Stimulated activated CD8-positive, alpha-beta memory T cell treated with anti-CD3 and anti-CD28 coated beads, Interleukin-2, amount 100 ng/mL, for 48 hours (primary cell): ENCODE measurements at places on chromosomes 7 and 10.

DNA sequence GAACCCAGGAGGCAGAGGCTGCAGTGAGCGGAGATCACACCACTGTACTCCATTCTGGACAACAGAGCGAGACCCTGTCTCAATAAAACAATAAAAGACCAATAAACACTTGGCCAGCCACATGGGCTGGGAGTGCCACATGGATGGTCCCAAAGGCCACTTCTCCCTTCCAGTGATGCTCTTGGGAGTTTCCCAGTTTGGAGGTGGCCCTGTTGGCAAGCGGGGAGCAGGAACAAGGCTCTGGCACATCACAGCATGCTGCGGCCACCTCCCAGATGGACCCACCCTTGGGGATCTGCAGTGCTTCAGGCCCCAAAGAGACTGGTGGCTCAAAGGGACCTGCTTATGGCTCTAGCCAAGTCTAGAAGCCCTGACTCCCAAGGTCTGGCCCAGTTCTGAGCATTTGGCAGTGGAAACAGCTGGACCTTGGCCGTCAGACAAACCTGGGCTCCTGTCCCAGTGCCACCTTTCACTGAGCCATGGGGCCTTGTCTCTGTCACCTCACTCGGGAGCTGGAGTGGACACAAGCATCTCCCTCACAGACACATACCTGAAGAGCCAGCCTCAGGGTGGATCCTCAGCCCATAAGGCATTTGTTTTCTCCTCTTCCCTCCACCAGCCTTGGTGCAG lies 91.7 kb downstream of the COL13A1 start:
- DNase-seq, result no peak

GRCh38 chr10:19133992-19134391 lies 85.4 kb downstream of the MALRD1 start:
- no peak for DNase-seq

- no peak for DNase-seq
These were observed 7.7 kb downstream of the ASB10 start for GRCh38 chr7:151179287-151179860.

DNA sequence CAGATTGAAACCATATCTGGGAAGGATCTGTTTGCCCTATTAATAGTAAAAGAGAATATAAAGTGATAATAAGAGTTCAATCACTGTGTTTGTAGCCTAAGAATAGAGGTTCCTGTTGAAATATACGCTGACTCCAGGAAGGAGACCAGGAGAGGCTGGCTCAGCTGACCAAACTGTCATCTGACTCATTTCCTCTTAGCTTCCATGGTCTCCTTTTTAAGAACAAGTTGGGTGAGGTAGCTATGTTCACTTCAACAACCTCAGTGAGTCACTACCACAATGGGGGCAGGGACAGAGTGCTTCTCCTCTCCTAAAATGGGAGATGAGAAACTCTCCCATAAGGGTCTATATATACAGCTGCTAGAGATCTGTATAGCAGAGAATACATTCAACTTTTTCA lies 543.3 kb downstream of the CALN1 start:
- no peak for DNase-seq

- peak; percentile 52 for DNase-seq
These were observed 73.4 kb downstream of the SHH start for GRCh38 chr7:155738652-155739537.

- DNase-seq, result no peak
These were observed 21.3 kb downstream of the TIAL1 start for GRCh38 chr10:119575506-119575905.

GRCh38 chr7:27520815-27521790 lies 141.6 kb downstream of the HIBADH start:
- no peak for DNase-seq

DNA sequence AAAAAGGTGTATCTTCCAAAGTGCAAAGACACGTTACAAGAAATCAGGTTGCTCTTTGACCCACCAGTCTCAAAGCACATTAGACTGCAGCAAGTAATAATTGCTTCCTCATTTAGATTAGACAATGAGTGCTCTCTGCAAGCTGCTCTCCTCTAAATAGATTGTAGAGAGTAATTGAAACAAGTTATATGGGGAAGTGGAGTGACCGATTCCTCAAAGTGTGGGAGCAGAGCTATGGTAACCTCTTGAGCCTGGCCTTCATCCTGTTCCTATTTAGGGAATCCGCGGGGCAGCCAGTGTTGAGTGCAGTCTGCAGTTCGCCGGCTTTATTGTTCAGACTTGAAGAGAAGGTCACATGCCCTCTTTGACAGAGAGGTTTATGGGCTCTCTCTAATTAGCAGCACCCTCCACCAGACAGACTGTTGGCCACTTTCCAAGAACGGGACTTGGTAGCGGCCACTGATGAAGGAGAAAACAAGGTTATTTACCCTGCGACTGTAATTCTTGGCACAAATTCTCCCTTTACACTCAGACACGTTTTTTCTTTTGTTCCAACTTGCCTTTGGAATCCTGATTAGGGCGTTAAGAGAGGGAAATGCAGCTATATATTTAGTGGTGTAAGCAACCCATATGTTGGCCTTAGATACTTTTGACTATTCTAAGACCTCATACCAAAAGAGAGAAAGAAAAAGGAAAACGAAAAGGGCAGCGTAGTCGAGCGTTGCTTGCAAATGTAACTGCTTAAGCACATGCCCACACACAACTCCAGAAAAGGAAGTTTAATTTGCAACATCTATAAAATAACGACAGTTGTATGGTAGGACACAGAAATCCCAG lies 107.5 kb downstream of the REEP3 start:
- no peak for DNase-seq

GRCh38 chr10:74854610-74855009 lies 28.2 kb downstream of the KAT6B start:
- DNase-seq, result no peak

GRCh38 chr7:31418928-31419327 lies 78.4 kb upstream of the NEUROD6 start:
- no peak for DNase-seq

- peak; percentile 27 for DNase-seq
These were observed 747 bp downstream of the GDI2 start for GRCh38 chr10:5812283-5813090.

DNA sequence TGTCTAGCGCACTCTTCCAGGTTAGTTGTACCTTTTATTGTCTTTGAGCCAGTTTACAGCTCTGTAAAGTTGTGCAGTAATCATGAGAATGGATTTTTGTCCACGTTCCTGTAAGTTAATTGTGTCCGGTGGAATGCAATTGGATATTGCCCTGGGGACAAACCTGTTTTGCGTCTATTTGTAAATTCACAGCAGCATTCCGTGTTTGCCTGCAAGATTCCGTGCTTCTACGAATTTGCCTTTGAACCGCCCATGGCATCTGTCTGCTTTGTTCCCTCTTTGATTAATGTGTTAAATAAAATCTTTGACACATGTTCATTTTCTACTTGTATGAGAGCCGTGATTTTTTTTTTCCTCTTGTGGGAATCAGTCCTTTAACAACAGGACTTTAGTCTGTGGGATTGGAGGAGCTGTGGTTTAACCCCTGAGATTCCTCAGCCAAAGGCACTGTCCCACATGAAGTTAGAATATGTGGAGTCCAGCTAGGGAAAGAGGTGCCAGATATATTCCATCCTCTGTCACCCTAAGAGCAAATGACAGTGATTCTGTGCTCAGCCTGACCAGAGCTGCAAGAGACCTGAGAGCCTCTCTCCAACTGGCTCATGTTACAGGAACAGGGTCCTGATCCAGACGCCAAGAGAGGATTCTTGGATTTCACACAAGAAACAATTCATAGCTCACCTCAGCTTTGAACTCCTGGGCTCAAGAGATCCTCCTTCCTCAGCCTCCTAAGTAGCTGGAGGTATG lies 126.3 kb downstream of the COL26A1 start:
- no peak for DNase-seq

DNA sequence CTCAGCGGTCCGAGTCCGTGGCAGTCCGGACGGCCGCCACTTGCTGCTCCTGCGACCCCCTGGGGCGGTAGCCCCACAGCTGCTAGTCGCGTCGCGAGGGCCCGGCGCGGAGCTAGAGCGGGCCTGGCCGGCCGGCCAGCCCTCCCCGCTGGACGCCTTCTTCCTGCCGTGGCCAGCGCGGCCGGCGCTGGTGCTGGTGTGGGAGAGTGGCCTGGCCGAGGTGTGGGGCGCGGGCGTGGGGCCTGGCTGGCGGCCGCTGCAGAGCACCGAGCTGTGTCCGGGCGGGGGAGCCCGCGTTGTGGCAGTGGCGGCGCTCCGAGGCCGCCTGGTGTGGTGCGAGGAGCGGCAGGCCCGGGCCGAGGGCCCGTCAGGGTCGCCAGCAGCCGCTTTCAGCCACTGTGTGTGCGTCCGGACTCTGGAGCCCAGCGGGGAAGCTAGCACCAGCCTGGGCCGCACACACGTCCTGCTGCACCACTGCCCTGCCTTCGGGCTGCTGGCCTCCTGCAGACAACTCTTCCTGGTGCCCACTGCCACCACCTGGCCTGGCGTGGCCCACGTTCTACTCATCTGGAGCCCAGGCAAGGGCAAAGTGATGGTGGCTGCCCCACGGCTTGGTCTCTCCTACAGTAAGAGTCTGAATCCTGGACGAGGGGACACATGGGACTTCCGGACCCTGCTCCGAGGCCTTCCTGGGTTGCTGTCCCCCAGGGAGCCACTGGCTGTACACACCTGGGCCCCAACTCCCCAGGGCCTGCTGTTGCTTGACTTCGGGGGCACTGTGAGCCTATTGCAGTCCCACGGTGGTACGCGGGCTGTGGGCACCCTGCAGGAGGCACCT lies 631 bp downstream of the HPS6 start:
- no peak for DNase-seq

- no peak for DNase-seq
These were observed 42.4 kb downstream of the P4HA1 start for GRCh38 chr10:73054286-73054685.

GRCh38 chr10:43074409-43074808 lies 2.5 kb upstream of the RET start:
- DNase-seq, result no peak

DNA sequence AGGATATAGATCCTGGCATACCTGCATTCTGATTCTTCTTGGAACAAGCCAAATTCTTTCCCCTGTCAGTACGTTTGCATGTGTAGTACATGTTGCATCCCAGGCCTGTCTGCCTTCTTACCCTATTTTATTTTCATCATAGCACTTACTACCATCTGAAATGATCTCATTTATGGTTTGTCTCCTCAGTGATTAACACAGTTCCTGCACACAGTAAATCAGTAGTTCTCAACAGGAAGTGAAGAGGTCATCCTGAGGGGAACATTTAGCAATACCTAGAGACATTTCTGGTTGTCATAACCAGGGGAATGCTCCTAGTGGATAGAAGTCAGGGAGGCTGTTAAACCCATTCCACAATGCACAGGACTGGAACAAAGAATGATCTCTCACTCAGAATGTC lies 38.2 kb upstream of the SLC26A4 start:
- no peak for DNase-seq

DNA sequence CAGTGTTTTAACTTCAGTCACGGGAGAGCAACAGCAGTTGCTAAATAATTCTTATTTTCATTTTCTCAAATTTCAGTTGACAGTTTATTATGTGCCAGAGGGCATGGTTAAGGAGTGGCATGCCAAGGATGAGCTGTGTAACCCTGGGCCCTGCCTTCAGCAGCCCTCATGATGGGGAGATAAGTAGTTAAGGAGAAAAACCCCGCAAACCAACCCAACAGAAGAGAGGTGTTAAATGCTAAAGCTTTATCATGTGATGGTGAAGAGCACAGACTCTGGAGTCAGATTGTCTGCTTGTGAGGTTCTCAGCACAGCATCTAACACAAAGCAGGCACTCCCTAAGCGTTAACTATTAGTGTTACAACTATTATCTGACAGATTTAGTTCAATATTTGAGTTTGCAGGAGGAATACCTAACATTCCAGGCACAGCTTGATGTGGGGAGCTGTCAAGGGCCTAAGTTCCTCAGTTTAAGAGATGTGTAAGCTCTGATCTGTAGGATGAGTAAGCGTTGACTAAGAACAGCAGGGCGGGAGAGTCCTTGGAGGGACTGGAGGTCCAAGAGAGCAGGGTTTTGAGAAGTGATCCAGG lies 29.6 kb downstream of the STAM start:
- no peak for DNase-seq

DNA sequence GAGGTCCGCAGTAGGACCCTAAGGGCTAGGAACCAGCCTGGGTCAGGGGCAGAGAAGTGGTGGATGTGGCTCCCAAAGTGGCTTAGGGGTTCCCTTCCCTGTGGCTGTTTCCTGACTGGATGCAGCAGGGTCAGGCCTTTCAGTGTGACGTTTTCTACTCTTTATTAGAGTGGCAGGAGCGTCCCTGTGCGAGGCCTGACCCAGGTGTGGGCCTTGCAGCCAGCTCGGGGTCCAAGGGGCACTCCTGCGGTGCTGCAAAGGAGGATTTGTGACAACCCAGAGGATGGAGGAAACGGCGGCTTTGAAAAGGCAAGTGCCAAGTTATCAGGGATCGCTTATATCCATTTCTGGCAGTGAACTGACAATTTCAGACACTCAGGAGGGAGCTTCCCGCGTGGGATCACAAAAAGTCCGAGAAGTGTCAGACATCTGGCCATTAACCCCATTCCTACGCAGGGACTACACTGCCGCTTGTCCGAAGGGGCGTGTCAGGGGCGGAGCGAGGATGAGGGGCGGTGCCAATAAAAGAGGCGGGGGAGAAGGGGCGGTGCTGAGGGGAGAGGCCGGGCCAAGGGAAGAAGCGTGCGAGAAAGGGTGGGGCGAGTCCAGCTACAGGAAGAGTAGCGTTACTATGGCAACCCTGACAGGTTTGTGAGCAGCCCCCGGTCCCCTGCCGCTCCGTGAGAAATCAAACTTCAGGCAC lies 98.8 kb upstream of the ZNF722 start:
- DNase-seq, result peak; percentile 68

GRCh38 chr10:63896992-63897391 lies 375.8 kb downstream of the REEP3 start:
- DNase-seq, result no peak
